ENCODE measurements at places on chromosomes 2 and 18. TPM values are rescaled to one million over a fixed set of nuclear protein-coding genes. Genes with fewer than 3 reads are reported as not detected.

The CASP10 gene
- 2.7 TPM for total RNA-seq

The CD302 gene
- total RNA-seq = 0.68 TPM

The FOXD4L1 gene
- not detected for total RNA-seq

DNA sequence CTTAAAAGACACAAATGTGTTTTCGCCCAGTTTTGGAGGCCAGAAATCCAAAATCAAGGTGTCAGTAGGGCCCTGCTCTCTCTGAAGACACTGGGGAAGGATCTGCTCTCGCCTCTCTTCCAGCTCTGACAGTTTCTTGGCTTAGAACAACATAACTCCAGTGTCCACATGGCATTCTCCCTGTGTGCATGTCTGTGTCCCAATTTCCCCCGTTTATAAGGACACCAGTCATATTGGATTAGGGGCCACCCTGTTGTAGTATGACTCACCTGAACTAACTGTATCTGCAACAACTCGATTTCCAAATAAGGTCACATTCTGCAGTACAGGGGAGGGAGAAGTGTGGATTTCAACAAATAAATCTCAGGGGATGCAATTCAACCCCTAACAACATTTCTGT, 263.2 kb downstream of the SS18 start:
- no peak for DNase-seq

DNA sequence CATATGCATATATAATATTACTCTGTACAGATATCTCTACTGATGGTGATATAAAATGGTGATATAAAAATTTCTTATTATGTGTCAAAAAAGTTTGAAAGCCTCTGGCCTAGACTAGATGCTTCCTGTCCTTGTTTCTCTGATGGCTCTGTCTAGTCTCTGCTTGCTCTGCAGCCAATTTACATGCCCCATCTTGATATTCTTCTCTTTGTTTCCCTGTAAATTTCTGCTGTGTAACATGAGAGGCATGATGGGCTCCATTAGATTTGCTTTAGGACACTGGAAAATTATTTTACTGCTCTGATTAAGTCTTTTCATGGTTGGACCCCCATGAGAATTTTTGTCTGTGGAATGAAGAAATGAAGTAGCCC, 24.3 kb downstream of the BABAM2 start:
- no peak for DNase-seq

DNA sequence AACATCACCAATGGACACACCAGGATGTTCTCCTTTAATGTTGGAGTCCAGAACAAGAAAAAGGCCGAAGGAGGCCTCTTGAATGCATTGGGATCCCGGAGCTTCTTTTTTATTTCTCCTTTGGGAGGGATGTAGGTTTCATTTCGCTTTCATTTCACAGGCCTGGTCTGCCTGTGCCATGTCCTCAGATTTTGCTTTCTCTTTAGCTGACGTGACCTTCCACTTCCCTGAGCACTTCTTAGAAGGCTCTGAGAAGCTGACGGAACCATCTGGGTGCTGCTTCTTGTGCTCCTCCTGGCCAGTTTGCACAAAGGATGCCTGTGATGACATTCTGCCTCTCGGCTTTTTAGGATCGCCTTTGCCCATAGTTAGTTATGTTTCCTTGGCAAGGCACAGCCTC, 15.1 kb upstream of the MBOAT2 start:
- DNase-seq = no peak

GRCh38 chr2:15846626-15847025, 93.7 kb upstream of the MYCN start:
- no peak for DNase-seq

- DNase-seq = no peak
Measured at GRCh38 chr18:63236406-63236805, 83.2 kb downstream of the BCL2 start.

DNA sequence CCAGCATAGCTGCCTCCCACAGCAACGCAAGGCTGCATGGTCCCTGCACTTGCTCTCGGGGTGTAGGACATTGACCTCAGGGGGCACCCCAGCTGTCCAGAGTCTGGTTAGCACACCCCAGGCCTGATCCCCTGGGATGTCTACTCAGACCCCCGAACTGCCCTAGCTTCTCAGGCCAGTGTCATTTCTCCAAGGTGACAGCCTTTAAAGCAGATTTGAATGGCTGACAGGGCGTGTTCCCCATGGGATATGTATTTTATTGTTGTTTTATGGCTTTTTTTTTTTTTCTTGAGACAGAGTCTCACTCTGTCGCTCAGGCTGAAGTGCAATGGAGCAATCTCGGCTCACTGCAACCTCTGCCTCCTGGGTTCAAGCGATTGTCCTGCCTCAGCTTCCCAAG, 40.8 kb upstream of the PTMA start:
- peak; percentile 25 for DNase-seq

GRCh38 chr2:160427629-160428404, 65.8 kb downstream of the RBMS1 start:
- DNase-seq = no peak

- DNase-seq = peak; percentile 87
Measured at GRCh38 chr2:98086491-98087446, at the start of gene VWA3B. VWA3B (plus strand) TSS chr2:98087167; CDS start chr2:98093093, 5,926 bp downstream.

DNA sequence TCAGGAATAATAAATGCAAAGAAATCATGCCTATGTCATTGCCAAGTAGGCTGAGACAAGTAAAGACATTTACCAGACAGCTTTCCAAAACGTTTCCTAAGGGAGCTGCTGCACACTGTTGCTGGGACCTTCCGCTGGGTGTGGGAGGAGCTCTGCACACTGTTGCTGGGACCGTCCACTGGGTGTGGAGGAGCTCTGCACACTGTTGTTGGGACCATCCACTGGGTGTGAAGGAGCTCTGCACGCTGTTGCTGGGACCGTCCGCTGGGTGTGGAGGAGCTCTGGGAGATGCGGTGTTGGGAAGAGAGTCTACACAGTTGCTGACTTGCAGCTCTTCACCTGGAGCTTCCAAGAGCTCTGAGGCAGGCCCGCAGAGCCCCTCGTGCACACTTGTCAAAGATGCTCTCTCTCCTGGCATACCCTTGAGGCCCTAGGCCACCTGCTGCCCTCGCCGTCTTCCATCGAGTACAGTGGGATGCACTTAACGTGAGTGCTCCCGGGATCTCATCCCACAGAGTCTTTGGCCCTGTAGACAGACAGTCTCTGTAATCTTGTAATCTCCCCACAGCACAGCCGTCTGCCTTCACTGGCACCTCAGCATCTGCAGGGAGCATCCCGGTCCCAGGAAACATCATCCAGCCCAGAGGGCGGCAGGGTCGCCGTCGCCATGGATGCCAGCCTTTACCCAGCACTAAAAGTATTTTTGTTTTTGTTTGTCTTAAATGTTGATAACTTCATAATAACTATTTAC, 51.4 kb downstream of the TRAPPC12 start:
- no peak for DNase-seq

GRCh38 chr2:110869472-110870446, 137.4 kb downstream of the ACOXL start:
- peak; percentile 58 for DNase-seq

DNA sequence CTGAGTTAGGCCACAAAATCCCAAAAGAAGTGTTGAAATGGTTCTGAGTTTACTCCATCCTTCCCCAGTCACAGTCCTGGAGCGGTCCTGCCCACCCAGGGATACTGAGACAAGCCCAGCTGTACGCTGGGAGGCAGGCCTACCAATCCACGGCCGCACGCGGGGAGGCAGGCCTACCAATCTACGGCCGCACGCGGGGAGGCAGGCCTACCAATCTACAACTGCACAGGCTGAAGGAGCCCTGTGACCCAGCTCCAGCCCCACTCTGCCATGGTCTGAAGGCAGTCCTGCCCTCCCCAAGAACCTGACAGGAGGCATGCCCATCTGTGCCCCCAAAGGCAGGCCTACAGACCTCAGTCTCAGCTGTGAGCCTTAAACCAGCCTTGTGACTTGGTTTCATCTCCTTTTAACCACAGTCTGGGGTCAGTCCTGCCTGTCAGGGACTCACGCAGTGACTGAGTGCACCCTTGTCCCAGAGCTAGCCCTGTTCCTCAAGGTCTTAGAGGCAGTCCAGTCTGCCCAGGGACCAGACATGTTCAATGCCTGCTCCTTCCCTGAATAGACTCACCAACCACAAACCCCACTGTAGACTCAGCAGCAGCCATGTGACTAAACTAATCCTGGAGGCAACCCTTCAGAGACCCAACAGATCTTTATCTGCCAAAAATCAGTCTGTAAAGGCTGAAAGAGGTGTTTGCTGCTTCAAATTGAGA, 36.8 kb downstream of the GPC1 start:
- no peak for DNase-seq

GRCh38 chr18:79532313-79533007, 136.7 kb downstream of the NFATC1 start:
- no peak for DNase-seq

GRCh38 chr2:95225658-95226057, 18.3 kb downstream of the ZNF892 start:
- DNase-seq = no peak

- peak; percentile 70 for DNase-seq
Measured at GRCh38 chr18:26574958-26575864, 26.9 kb upstream of the KCTD1 start.

GRCh38 chr2:48187503-48187902, 281.2 kb upstream of the FBXO11 start:
- no peak for DNase-seq

DNA sequence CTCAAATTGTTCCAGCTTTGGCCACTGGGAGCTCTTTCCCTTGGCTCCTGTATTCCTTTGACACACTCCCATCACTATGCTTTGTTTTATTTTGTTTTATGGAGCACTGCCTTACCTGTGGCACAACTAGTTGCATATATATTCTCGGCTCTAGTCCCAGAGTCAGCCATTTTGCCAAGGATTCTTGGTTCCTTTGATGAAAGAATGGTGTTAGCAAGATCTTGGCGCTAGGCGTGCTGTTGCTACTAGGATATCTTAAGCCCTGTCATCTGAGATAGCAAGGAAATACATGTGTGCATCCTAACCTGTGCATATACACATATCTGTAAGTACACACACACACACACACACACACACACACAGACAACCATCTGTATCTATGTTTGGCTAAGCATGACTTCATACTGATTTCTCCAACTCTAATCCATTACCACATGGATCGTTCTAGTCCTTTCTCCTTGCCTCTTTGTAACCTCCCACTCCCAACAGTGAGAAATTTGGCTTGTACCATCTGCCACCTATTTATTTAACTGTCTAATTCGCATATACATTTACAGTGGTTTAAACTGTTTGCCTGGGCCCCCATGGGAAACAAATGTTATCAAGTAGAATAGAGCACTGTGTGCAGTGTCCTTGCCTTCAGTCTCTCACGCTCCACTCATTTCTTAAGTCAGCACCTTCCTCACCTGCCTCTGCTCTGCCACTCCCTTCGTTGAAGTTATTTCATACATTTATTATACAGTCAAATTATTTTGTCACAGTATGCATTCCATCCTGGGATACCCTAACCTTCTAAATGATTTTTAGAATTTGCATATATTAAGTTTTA, 137.5 kb upstream of the MAP3K20 start:
- DNase-seq = no peak

DNA sequence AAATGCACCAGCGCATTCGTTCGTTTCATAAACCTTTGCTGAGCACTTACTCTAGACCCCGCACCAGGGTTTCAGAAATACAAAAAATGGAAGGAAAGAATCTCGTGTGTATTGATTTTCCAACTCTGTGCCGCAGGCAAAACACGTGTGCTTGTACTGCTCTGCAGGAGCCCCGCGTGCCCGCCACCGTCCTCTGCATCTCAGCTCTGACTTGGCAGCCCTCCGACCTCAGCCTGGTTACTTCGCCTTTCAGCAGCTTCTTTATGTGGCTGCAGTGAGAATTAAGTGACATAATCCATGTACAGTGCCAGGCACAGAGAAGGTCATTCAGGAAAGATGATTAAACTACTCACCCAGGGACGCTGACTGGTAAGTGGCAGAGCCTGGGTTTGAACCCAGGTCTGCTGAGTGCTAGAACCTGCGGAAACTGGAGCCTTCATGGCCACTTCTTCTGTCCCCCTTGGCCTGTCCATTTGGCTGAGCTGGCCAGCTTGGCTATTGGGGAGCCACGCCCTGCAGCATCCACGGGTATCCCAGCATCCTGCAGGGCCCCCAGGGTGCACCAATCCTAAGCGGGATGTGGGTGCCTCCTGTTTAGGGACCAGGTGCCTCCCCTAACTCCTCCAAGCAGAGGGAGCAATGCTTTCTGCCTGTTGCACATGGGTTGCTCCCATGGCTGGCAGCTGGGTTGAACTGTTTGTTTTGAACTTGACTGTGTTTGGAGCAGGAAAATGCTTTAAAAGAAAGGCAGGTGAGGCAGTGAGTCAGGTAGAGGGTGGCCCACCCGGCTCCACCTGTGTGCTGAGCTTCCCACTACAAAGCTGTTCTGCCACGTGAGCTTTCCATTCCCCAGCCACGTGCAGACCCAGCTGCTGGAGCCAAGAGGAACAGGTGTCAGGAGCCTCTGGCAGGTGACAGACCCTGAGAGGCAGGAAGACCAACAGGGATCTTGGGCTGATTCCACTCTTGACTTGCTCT, 34.3 kb downstream of the INHBB start:
- DNase-seq = no peak

- DNase-seq = peak; percentile 55
Measured at GRCh38 chr2:125185691-125186270, 1160.7 kb downstream of the CNTNAP5 start.

- DNase-seq = no peak
Measured at GRCh38 chr2:178205853-178206521, 11.7 kb downstream of the OSBPL6 start.

GRCh38 chr2:98180456-98180855, 93.5 kb downstream of the VWA3B start:
- DNase-seq = no peak

DNA sequence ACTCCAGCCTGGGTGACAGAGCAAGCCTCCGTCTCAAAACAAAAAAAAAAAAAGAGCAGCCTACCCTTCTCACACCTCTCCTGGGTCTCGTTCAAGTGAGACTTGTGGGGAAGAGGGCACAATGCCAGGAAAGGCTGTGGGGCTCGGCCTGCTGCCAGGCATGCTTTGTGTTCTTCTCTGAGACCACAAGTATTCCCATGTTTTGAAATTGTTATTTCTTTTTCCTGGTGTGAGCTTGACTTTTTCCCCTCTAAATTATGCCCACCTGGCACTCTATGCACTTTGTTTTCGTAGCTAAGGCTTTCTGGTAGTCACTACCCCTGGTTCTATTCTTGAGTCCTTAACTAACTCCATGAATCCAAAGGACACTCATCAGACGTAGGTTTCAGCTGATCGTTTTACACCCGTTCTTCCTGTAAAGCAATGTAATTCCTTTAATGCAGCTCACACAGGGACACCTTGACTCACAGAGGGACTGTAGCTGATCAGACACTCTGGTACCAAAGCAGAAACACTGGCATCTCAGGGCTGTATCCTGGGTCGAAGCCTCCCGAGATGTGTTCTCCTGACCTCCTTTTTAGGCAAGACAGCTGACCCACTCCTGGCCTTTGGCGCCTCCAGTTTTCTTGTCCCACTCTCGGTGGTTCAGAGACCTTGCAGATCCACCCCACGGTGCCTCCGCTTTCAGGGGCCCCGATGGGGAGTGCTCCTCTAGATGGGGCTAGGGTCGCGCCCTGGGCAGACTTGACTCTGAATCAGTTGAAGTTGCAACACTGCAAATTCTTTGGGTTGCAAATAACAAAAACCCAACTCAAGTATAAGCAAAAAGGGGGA, 193.3 kb upstream of the AGAP1 start:
- DNase-seq = no peak

DNA sequence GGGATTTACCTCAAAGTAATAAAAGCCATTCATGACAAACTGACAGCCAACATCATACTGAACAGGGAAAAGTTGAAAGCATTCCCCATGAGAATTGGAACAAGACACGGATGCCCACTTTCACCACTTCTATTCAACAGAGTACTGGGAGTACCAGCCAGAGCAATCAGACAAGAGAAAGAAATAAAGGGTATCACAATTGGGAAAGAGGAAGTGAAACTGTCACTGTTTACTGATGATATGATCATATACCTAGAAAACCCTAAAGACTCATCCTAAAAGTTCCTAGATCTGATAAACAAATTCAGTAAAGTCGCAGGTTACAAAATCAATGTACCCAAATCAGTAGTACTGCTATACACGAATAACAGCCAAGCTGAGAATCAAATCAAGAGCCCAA, 17.2 kb upstream of the ASB18 start:
- DNase-seq = no peak

All from H9 (cell line).